Hindlimb muscle (tissue), 1 donor: ENCODE measurements at places on chromosomes 7 and 10.
A peak's percentile ranks its signal among the peaks of the same experiment; 100 is the strongest.

DNA sequence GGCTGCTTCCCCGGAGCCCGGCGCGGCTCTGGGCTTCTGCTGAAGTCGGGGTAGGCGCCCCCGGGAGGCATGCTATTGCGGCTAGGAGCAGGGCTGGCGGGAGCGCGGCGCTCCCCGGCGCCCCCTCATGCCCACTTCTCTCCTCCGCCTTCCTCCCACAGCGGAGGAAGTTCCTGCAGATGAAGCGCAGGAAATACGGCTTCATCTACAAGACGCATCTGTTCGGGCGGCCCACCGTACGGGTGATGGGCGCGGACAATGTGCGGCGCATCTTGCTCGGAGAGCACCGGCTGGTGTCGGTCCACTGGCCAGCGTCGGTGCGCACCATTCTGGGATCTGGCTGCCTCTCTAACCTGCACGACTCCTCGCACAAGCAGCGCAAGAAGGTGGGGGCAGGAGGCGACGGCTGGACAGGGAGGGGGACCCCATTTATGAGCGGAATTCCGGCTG lies 479 bp downstream of the CYP26A1 start:
- no peak for DNase-seq

DNA sequence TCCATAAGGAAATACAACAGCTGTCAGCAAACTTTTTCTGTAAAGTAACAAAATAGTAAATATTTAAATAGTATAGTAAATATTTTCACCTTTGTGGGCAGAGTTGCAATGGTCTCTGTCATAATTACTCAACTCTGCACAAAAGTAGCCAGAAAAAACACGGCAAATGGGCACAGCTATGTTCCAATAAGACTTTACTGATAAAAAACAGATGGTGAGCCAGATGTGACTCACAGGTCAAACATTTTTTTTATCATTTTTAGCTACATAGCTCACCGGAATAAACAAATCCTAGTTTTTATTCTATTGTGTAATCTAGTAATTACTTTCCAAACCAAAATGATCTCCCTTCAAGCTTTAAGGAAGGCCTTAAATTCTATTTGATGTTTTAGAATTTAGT lies 55.3 kb downstream of the NCAPG2 start:
- no peak for DNase-seq

DNA sequence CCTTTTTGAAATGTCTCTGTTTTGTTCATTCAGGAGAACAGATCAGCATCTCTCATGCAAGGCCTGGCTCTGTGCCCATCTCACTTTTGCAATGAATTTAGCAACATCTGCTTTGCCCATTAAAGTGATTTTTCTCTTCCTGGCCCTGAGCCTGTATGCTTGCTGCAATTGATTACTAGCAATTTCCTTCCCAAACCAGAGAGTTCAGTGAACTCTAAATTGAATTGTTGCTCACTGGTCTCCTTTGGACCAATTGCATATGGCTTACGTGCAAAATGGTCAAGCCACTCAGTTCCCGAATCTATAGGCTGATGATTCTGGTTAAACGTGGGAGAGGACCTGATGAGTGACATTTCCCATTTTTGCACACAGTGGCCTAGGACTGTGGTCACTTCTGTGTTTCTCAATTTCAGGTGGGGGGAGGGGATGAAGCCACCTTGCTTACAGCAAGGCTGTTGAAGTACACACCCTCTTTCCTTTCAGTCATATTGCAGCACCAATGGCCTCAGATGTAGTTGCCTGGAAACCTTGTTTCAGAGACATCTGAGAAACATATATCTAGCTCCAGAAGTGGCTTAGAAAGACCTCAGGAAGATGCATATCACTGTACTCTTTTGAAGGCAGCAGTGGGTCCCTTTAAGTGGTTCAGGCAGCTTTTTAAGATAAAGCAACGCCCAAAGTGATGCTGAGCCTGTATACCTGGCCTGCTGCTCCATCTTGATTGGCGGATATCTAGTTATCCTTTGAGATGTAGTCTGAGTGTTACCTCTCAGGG lies 201.4 kb downstream of the PTEN start:
- peak; percentile 76 for DNase-seq

DNA sequence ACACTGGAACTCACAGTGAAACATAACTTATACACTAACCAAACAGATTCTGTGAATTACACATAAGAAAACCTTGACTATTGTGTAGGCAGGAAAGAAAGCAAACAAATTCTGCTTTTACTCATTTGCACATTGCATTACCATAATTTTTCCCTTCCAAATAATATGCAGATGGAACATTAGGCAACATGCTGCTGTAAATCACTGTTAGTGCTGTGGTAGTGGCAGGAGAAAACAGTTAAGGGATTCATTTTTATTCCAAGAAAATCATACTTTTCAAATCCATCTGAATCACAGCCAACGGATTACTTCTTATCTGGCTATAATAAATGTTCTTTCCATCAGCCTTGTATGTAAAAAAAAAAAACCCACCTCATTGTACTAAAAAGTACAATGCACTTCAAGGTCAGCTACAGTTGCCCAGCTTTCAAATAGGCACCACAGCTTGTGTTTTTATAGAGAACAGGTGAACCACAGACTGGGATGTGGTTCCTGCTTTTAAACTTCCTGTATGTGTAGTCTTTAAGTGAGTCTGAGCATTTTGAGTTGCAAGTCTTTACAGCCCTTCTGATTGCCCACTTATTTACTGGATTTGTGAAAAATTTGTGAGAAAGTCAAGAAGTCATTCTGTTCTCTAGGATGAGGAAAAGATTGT lies 590.0 kb upstream of the SEMA3D start:
- peak; percentile 36 for DNase-seq

DNA sequence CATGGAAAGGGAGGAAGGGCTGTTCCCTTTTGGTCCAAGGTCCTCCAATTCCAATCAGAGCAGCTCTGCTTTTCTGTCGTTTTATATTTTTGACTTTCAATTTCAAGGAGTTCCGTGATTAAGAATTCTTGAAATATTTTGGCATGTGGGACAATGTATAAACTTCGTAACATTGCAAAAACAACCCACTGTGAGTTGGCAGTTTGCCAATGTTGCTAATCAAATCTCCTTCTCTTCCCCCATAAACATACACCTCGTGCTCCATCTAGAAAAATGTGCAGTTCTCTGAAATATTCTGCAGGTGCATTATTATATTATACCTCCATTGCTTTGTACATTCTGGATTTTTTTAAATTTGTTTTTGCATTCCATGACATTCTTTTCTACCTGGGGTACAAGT lies 49.8 kb downstream of the POU6F2 start:
- no peak for DNase-seq

GRCh38 chr7:51025668-51026067 lies 243.0 kb upstream of the GRB10 start:
- no peak for DNase-seq

GRCh38 chr10:26780793-26781601 lies 79.8 kb downstream of the ABI1 start:
- no peak for DNase-seq

DNA sequence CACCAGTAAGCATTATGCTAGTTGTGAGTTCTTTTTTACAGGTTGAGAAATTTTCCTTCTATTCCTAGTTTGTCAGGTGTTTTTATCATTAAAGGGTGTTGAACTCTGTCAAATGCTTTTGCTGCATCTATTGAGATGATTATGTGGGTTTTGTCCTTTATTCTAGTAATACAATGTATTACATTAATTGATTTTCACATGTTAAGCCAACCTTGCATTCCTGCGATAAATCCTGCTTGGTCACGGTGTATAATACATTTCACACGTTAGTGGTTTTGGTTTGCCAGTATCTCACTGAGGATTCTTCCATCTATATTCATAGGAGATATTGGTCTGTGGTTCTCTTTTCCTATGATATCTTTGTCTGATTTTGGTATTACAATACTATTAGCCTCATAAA lies 136.0 kb downstream of the UBE2H start:
- no peak for DNase-seq

- DNase-seq, result no peak
These were observed 40.1 kb downstream of the ELMO1 start for GRCh38 chr7:37408291-37409228.

GRCh38 chr7:44796034-44796503 lies 412 bp upstream of the PPIA start:
- no peak for DNase-seq

GRCh38 chr7:141166926-141167325 lies 93.1 kb downstream of the TMEM178B start:
- DNase-seq, result no peak

DNA sequence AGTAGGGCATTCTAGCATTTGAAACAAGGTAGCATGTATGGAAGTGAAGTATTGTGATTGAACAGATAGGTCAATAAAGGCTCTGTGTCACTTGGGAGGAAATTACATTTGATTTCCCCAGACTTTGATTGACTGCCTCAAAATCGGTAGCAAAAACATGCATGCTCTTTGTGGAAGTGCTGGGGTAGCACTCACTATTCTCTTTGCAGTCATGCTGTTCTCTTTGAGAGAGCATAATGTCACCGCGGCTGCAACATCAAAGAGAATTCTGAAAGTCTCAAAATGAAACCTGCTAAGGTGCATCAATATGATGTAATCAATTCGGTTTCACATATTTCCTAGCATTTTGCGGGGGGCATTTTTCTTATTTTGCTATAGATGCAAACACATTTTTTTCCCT lies 64.2 kb downstream of the ARMC3 start:
- DNase-seq, result no peak

DNA sequence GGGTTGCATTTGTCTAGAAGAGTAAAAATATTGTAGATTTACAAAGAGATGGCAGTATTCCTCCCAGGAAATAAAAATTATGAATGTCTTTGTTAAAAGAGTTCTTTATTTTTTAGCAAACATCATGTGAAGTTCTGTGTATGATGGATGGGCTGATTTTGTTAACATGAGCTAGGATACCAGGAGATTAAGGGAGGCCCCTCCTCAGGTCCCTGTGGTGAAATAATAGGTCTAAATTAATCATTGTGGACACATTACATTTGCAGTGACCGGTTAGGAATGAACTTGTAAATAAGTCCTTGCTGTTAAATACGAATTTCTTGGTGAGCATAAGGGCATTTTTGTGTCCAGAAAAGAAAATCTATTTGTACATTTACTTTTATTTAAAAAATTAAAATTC lies 339.4 kb upstream of the PHF14 start:
- no peak for DNase-seq

DNA sequence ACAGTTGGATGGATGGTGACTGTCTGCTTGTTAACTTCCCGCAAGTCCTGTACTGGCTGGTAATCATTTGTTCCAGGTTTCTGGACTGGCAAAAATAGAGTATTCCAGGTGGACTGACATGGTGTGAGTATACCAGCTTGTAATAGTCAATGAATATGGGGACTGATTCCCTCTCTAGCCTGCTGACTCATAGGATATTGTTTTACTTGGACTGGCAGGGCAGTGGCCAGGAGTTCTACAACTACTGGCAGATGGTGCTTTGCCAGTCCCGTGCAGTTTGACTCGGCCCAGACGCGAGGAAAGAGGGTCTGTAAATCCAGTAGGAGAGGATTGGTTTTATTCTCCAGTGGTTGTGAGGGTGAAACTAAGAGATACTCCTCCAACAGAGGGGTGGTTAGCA lies 78.0 kb downstream of the PRR15 start:
- DNase-seq, result no peak

DNA sequence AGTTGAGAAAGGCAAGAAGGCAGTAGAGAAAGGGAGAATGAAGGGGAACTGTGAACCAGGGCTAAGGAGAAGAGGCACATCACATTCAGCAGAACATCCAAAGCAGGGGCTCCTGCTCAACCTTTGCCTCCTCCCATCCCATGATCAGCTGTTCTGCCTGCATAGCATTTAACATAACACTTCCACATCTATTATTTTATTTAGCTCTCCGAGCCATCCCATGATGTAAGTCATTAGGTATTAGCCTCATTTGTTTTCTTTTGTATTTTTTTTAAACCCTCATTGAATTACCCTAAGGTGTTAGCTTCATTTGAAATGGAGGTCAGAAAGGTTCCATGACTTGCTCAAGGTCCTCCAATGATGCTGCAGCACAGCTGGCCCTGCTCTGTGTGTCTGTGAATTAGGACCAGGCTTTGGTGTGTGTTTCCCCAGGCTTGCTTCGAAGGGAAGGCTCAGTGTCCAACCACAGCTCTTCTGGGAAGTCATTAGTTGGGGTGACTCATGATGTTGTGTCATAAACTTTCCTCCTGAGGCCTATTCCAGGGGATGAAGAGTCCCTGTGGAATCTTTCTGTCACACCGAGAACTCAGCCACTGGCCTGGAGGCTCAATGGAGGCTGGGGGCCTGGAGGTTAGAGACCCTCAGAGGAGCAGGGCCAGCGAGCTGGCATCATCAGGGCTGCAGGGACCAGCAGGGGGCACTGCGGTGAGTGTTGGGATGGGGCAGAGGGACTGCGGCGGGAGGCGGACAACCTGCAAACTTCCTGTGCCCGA lies 16.5 kb downstream of the NPFFR1 start:
- no peak for DNase-seq

GRCh38 chr10:24463611-24464426 lies 254.9 kb downstream of the KIAA1217 start:
- DNase-seq, result no peak

GRCh38 chr7:6315746-6316145 lies 43.3 kb upstream of the CYTH3 start:
- no peak for DNase-seq

GRCh38 chr7:92075455-92076158 lies 58.7 kb downstream of the CYP51A1 start:
- no peak for DNase-seq

DNA sequence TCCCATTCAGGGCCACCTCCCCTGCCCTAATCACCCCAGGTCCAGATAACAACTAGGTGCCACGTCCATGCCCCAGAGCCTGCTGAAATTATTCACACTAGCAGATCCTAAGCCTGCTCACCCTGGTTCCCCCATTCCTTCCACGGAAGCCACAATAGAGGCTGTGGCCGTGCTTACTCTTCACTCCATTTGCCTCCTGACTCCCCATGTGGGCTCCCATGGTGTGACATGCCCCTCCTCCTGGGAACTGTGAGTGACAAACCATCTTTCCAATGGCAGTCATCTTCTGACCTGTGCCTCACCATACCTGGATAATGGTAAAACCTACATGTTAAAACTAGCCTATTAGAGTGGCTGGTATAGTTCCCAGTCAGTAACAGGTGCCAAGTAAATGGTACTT lies 216.2 kb upstream of the PRKCQ start:
- no peak for DNase-seq

- no peak for DNase-seq
These were observed 197.6 kb downstream of the WDR37 start for GRCh38 chr10:1253523-1254353.
